RCC 7860 (cell line): ENCODE measurements at places on chromosomes 5 and 9.

DNA sequence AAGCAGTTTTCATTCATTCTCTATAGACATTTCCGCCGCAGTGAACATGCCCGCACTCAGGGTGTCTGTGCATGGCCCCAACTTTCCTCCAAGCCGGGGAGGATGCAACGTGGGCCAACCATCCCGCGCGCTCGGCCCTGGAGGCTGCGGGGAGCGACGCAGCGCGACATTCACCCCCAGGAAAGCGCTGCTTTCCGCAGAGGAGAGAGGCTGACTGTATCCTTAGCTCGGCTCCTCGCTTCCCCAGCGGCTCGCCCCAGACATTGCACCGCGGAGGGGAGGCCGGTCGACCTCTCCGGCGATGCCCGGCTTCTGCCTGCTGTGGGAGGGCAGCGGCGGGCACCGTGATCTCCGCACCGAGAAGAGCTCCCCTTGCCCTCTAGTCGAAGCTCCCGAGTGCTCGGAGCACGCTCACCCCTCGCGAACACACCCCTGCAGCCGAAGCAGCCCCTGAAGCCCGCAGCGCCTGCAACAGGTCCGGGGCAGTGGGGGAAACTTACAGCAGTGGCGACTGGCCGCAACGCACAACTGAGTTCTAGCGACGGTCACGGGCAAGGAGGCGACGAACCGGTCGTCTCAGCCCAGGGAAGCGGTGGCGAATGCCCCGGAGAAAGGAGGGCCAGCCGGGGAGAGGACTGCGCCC is 600 bp downstream of the ENC1 start:
- DNase-seq: no peak

GRCh38 chr5:116037236-116037822 is 5.1 kb downstream of the ARL14EPL start:
- peak; percentile 20 for DNase-seq

DNA sequence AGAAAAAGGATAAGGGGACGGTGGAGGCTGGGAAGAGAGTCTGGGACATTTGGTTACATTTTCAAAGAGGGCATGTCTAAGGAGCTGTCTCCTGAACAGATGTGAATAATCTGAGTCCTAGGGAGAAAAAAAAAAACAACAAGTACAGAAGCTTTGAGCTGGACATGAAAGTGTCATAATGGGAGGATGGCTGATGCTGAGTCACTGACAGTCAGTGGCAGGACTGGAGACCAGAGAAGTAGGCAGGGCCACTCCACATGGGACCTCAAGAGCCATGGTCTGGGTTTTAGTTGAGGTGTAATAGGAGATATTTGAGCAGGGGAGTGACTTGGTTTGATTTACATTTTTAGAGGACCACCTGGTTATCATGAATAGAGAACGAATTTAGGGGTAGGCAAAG is 70.6 kb downstream of the DPYSL3 start:
- peak; percentile 57 for DNase-seq

DNA sequence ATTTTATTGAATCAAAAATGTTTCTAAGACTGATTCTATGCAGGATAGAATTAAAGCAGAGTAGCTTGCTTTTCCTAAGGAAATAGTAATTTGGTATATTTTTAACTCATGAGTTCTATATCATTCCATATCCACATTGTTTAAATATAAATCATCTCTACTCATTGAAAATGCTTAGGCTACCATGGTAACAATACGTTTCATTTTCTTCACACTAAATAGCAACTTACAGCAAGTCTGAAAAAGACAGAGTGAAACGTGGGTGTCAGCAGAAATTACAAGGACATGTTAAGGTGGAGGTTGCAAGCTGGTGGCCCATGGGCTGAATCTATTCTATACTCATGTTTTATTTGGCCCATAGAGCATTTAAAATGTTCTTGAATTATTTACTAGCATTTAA is 487.9 kb downstream of the ARHGEF28 start:
- no peak for DNase-seq

GRCh38 chr5:145971108-145971507 is 34.7 kb downstream of the SH3RF2 start:
- DNase-seq: no peak

DNA sequence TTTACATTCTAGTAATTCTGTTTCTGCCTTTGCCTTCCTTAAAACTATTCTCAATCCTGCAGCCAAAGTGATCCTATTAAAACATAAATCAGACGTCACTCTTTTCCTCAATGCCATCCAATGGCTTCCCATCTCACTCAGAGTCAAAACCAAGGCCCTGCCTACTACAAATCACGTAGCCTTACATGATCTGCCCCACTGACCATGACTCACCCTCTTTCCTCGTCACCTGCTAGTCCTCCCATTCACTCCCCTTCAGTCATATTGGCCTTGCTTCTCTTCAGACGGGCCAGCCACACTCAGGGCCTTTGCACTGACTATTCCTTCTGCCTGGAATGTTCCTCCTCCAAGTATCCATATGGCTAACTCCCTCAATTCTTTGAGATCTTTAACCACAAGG is 39.0 kb upstream of the DMXL1 start:
- DNase-seq: peak; percentile 75

DNA sequence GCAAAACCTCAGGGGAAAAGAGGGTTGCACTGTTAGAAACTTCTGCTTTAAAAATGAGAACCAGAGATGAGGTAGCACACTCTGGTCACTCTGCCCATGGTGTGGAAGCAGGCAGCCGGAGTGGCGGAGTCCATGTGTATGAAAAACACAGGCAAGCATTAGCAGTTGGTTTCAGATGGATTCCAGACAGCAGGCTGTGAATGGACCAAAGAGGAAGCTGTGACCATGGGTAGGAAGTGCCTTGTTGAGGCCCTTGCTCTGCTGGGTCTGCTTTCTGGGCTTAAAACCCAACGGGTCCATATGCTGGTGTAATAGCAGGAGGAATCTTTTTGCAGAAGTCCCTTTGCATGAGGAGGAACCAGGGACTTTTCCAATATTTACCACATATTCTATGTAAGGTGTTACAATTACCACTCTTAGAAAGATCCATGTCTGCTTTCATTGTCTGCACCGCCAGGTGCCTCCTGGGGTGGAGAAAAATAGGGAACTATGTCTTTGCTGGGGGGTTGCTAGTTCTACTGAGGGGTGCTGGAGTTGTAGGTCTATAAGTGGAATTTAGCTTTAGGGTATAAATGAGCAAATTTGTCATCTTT is 77.0 kb downstream of the ANKRD55 start:
- no peak for DNase-seq

DNA sequence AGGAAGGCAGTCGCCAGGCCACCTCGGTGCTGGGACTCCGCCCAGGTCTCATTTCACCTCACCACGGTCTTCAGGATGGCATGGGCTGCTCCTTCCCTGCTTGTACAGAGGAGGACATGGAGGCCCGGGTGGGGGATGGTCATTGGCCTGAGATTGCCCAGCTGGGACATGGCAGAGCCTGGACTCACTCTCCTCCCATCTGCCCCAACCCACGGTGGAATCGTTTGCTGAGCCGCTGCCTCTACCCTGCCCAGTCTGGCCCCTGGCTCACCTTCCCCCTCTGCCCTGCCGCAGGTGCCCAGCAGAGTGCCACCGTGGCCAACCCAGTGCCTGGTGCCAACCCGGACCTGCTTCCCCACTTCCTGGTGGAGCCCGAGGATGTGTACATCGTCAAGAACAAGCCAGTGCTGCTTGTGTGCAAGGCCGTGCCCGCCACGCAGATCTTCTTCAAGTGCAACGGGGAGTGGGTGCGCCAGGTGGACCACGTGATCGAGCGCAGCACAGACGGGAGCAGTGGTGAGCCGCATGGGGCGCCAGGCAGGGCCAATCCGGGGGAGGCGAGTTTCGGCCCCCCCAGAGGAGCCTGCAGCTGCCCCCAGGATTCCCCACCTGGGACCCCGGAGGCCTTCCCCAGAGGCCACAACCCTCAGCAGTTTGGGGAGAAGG is 36.7 kb downstream of the HK3 start:
- DNase-seq: no peak

DNA sequence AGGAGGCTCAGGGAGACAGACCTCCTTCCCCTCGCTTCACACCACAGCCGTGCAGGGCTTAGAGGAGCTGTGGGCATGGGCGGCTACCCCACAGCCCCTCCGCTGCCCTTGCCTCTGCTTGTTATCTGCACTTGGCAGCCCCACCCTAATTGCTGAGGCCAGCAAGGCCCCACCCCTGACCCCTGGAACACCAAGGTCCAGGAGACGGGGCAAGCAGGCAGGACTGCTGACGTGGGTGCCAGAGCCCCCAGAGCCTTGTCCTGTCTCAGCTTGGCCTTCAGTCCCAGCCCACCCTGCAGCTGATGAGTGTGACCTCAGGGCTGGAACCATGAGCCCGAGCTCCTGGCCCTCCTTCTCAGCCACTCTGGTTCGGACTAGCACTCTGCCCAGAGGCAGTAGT is 29.1 kb upstream of the NEURL1B start:
- DNase-seq: no peak

DNA sequence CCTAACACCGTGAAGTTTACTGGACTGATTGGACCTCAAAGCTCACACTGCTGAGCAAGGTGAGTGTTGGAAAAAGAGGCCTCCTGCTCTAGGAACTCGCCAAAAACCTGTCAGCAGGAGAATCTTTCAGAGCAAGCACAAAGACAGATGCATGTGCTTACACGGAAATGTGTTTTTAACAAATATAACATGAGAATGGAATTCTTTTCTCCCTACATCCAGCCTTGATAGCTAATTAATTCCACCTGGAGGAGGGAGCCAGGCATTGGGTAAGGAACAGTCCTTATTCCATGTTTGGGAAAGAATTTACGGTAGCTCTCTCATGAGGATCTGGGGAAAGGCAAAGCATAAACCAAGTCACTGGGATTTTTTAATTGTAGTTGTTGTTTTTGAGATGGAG is 98.8 kb downstream of the KLF4 start:
- DNase-seq: no peak

DNA sequence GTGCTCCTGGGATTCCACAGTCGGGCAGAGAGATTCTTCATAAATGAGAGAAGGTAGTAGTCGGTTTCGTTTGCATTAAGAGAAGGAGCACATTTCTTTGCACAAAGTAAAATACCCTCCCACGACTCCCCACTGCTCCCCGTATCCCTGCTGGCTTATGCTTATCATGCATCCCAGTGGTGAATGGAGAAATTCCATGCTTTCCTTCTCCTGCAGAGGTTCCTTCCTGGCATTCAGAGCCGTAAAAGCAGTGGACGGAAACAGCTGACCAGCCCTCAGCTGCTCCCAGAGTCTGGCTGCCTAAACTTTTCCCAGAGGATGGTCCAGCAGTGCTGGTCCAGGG is 93.1 kb downstream of the C9orf152 start:
- no peak for DNase-seq

DNA sequence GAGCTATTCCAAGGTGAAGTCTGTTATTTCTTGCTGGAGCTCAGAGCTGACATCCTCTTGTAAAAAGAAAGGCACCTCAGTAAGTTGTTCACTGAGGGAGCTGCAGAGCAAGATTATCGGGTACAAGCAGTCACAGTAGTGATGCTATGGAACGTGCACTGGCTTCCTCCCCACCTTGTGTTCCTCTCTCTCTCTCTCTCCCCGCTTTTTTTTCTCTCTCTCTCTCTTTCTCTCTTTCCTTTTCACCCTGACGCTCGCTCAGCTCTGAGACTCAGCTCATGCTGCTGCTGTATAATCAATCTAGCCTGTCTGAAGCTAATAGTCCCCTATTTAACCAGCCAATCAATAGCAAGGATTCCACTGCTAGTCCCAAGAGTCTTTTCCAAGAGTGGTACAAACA is 587.6 kb upstream of the CDH18 start:
- DNase-seq: no peak

DNA sequence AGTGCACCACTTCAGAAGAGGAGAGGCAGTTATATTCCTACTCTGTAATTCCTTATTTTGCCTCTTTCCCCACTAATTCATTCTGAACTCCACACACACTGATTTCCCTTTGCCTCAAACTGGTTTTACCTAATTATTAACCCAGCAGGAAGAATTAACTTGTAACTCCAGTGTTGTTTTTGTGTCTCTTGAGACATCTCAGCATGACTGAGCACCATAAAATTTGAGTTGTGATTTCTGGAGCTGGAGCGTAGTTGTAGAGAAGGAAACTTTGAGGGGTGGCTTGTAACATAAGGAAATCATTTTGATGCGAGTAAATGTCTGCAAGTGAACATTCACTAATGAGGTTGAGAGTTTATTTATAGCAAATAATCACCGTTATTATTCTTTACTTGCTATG is 265.2 kb downstream of the TMEM38B start:
- DNase-seq: no peak

- no peak for DNase-seq
Measured at GRCh38 chr9:128204858-128205257, 1.7 kb downstream of the DNM1 start.

- DNase-seq: peak; percentile 91
Measured at GRCh38 chr5:34736445-34737115, 80.5 kb downstream of the RAI14 start.

GRCh38 chr9:15485836-15486666 is 24.7 kb downstream of the PSIP1 start:
- DNase-seq: peak; percentile 14

GRCh38 chr5:102918986-102919610 is 164.0 kb downstream of the PAM start:
- DNase-seq: no peak

DNA sequence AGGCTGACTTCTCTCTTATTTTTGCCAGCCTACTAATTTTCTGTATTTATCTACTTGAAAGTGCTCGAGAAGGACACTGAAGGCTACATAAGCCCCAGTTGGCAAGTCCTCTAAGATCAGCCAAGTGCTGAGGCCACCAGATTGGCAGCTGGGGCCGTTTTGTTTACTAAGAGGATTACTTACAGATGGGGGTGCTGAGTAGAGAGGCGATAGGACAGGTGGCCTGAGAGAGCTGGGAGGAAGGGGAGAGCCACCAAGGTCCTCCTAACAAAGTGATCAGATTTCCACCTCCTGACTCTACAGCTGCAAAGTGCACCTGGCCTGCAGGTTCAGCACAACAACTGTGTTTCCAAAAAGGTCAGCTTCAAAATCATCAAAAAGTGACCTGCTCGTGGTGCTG is 32.9 kb downstream of the FRMD3 start:
- no peak for DNase-seq

DNA sequence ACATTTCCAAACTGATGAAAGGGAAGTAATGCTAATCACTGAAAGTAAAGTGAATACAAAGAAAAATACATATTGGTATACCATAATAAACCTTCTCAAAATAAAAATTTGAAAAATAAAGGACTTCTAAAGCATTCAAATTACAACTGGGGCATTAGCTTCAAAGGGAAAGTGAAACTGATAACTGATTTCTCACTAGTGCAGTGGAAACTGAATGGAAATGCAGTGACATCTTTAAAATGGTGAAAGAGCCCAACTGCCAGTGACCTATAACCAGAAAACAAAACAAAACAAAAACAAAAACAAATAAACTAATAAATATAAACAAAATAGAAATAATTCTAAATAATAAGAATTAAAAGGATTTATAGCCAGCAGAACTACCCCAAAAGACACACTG is 297.5 kb upstream of the GRIN3A start:
- no peak for DNase-seq
